GM23248 (cell line): ENCODE measurements at places on chromosomes 3 and 15. TPM values are rescaled to one million over a fixed set of nuclear protein-coding genes. Genes with fewer than 3 reads are reported as not detected.

Gene KLHL40
- not detected in 2 replicates for total RNA-seq

DNA sequence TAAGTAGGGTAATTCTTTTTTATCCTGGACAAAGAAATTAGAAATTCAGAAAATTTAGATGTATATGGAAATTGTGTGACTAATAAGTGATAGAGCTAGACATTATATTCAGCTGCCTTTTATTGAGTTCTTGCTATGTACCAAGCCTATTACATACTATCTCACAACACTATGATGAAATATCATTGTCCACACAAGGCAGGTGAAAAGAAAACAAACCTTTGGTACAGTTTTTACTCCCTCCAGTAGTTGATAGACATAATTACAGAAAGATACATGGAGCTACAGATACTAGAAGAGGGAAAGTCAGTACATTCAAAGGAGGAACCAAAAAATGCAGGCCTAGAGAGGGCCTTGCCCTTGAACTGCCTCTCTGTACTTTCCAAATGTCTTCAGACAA is 4.8 kb downstream of the IQCH start:
- DNase-seq = no peak

DNA sequence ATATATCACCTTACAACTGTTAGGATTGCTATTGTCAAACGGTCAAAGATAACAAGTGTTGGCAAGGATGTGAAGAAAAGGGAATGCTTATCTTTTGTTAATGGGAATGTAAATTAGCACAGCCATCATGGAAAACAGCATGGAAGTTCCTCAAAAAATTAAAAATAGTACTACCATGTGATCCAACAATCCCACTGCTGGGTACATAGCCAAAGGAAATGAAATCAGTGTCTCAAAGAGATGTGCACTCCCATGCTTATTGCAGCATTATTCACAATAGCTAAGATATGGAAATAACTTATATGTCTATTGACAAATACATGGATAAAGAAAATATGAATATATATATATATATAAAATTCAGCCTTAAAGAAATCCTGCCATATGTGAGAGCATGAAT is 274.6 kb downstream of the EDEM1 start:
- no peak for DNase-seq

GRCh38 chr3:134709561-134710312 is 58.9 kb upstream of the KY start:
- peak; percentile 59 for DNase-seq

DNA sequence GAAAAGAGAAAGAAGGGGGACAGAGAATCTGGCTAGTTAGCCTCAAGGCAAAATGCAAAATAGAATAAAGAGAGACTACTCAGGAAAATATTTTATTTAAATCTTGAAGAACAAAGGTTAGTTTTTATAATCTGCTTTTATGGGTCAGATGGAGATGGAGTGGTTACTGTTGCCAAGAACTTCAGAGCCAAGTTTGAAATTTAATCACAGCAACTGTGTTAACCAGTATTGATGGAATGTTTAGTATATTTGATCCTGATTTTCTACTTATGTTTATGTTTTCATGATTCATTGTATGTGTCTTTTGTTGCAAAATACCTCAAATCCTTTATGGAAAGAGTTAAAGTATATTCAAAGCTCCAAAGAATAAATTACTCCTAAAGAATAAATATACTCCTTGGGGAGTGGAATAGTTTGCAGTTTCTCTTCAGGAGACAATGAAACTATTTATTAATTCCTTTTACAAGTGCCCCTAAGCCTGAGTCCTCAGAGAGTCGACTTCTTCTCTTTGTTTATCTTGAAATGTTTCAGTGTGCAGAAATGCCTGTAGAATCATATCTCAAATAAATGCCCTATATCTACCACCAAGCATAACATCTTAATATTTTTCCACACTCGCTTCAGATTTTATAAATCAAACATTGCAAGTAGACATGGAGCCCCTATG is 60.9 kb upstream of the THSD4 start:
- no peak for DNase-seq

- no peak for DNase-seq
These were observed 377.3 kb downstream of the PDCD6IP start for GRCh38 chr3:34175636-34176176.
